ENCODE measurements at places on chromosomes 1 and 21. TPM values are rescaled to one million over a fixed set of nuclear protein-coding genes. Genes with fewer than 3 reads are reported as not detected.

PTBP2 gene
- total RNA-seq = 13.4 TPM

AQP10 gene
- 0.13 TPM for total RNA-seq

ORC1 gene
- total RNA-seq = 8.6 TPM

SMIM1 gene
- 0.74 TPM for total RNA-seq

ADAM30 gene
- total RNA-seq = not detected

DDI2 gene
- 21.3 TPM for total RNA-seq

UBE2G2 gene
- total RNA-seq = 197 TPM

GCSAML gene
- not detected for total RNA-seq

RCSD1 gene
- total RNA-seq = 0.07 TPM

ZNF687 gene
- total RNA-seq = 6.9 TPM

PCAT6 gene
- total RNA-seq = 0.26 TPM

INKA2 gene
- 6.0 TPM for total RNA-seq

ETV3L gene
- not detected for total RNA-seq

TMEM52 gene
- total RNA-seq = 0.42 TPM

GPR52 gene
- total RNA-seq = 0.49 TPM

RYR2 gene
- not detected for total RNA-seq

SH2D5 gene
- total RNA-seq = 1.4 TPM

LMOD1 gene
- 0.07 TPM for total RNA-seq

CCDC17 gene
- 0.53 TPM for total RNA-seq

OLIG2 gene
- not detected for total RNA-seq

ANGPTL1 gene
- not detected for total RNA-seq

PLEKHN1 gene
- total RNA-seq = 0.46 TPM

MANEAL gene
- 0.88 TPM for total RNA-seq

RAB25 gene
- not detected for total RNA-seq

CDA gene
- total RNA-seq = 0.67 TPM

TIPRL gene
- total RNA-seq = 42.3 TPM

AADACL4 gene
- total RNA-seq = not detected

SPATA1 gene
- total RNA-seq = 0.95 TPM

NEK2 gene
- 19.7 TPM for total RNA-seq

ATP6V1G3 gene
- total RNA-seq = not detected

PYHIN1 gene
- not detected for total RNA-seq

CLDN17 gene
- not detected for total RNA-seq

PBX1 gene
- 4.8 TPM for total RNA-seq

CFAP141 gene
- not detected for total RNA-seq

TFF3 gene
- total RNA-seq = not detected

CHODL gene
- total RNA-seq = 0.07 TPM

CFHR2 gene
- not detected for total RNA-seq

RGS13 gene
- total RNA-seq = not detected

TNNT2 gene
- not detected for total RNA-seq

RPTN gene
- not detected for total RNA-seq

FCRL1 gene
- not detected for total RNA-seq

UBE2U gene
- not detected for total RNA-seq

KRTAP21-1 gene
- not detected for total RNA-seq

SFN gene
- total RNA-seq = 0.13 TPM

CLEC20A gene
- total RNA-seq = not detected

KPRP gene
- total RNA-seq = not detected

HSPA6 gene
- 0.13 TPM for total RNA-seq

CACHD1 gene
- total RNA-seq = 3.7 TPM

GUCA2A gene
- total RNA-seq = not detected

OR2T35 gene
- not detected for total RNA-seq

NEXN gene
- 4.4 TPM for total RNA-seq

NEGR1 gene
- total RNA-seq = 12.4 TPM

TEX50 gene
- total RNA-seq = not detected

All from pulmonary artery endothelial cell (primary cell).